ENCODE measurements at places on chromosomes 12 and 14. TPM values are rescaled to one million over a fixed set of nuclear protein-coding genes. Genes with fewer than 3 reads are reported as not detected.

DNA sequence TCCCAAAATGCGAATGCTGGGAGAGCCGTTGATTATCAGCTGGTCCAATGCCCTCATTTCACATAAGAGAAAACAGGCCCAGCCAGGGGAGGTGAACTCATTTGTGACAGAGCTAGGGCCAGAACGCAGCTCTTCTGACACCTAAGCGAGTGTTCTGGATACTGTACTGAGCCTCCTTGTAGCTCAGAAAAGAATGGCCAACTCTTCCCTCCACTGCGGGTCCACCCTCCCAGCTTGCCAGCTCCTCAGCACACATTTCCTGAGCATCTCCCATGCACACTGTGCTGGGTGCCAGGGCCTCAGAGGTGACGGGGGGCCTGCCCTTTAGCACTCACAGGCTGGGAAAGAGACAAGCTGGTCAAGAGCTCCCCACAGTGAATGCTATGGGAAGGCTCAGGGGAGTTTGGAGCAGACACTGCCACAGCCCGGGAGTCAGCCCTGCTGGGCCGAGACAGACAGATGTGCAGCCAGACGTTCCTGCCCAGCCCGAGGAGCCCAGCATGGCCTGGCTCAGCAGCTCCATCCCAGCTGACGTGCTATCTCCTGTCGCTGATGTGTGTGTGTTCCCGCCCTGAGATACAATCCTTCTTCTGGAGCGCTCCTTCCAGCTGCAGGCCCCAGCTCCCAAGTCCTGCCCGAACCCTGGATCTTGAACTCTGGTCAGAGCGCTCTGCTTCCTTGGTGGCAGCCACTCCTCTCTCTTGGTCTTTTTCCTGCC lies 3.5 kb downstream of the CMTM5 start:
- no peak for DNase-seq

The SIRT4 gene
- total RNA-seq, result 2.7 TPM

DNA sequence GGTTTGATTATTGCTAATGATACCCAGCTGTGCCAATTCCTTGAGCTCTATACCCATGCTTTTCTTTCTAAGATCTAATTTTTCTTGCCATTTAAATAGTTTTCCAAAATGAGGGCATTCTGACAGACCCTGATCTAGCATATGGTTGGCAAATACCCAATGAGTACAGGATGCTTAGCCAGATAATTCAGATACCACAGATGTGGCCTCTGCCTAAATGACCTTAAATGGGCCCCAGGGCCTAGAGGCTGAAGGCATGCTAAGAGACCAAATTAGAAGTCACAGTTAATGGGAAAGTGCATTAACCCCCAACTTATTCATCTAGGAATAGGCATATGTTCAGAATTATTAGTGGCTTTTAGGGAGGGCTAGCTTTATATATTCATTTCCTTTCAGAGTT lies 122.3 kb upstream of the CNOT2 start:
- DNase-seq, result no peak

The MAP3K12 gene
- 13.1 TPM for total RNA-seq

DNA sequence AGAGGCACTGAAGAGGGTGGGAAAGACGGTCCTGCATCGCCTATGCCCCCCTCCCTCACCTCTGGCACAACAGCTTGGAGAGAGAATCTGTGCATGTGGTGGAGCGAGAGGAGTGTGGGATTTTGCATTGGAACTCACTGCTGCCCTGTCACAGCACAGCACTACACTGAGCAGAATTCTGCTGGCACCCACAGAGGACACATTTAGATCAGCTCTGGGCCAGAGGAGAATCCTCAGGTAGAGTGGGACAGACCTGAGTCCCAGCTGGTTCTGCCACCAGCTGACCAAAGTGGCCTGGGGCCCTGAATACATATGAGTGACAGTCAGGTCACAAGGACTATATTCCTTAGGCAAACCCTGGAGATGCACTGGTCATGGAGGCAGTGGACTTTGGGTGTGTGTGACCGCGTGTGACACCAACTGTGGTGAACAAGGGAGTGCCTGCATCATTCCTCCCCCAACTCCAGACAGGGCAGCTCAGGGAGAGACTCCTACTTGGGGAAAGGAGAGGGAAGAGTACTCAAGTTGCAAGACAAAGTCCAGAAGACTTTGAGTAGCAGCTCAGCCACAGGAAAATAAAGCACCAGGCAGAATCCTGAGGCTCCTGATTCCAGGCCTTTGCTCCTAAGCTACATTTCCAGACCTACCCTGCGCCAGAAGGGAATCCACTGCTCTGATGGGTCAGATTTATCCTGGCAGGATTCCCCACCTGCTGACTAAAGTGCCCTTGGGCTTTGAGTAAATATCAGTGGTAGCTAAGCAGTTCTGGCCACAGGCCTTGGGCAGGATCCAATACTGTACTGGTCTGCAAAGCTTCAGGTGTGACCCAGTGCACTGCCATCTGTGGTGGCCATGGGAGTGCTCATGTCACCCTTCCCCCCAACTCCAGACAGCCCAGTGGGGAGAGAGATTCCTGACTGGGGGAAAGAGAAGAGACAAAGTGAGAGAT lies 10.6 kb upstream of the ACOT1 start:
- DNase-seq, result peak; percentile 39

- DNase-seq, result no peak
Measured at GRCh38 chr12:14803830-14804160, 325 bp downstream of the C12orf60 start.

DNA sequence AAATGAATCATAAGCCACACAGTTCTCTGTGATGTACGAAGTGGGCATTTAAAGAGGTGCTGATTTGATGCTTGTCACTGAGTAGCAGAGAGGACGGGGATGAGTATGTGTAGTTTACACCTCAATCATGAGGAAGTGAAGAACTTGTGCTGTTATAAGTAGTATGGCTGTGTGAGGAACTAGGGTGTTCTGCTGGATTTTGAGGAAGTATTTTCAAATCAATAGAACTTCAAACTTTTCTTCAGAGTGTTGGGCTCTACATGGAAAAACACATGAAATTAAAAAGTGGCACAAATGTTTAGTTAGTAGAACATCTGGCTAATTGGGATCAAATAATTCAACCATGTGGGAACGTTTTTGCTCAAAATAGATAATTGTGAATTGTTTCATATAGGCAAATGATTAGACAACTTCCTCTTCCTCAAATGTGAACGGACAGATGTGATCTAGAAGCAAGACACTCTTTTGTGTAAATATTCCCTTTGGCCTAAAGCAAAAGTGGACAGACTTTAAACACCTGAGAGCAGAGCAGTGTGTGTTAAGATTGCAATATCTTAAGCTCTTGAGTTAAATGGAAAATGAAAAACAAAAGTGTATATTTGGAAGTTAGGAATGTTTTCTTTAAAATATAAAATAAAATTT lies 168.5 kb downstream of the NAV3 start:
- no peak for DNase-seq

DNA sequence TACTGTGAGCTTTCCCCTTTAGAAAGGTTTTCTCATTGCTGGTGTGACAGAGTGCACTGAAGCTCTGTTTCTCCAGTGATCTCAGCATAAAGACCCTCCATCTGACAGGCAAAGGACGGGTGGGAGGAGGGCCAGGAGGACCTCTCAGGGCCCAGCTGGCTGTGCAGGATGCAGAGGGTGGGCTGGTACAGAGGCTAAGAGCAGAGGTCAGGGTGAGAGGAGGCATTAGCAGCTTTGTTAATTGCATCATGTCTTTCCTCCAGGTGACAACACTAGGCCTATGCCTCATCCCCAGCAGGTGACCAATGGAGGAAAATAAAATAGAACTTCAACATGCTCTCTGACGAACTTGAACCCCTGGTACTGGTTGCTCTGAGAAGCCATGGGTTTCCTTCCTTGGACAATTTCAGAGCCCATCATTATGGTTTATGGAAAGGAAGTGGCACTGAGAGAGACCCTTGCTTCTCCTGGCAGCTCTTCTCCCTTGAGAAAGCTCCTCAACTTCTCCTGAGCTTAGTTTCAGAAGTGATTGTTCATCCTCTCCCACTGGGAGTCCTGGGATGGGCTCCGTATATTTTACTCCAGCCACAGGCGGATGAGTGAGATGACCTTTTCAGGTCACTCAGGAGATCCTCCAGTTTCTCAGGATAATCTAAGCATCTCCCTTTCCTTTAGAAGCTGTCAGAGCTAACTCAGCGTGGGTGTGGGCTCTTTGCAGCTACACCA lies 45.8 kb upstream of the ATP23 start:
- no peak for DNase-seq

The FSCB gene
- total RNA-seq, result not detected
